Anterior cingulate cortex (tissue), 58 donors: ENCODE measurements at places on chromosomes 5 and 9.

DNA sequence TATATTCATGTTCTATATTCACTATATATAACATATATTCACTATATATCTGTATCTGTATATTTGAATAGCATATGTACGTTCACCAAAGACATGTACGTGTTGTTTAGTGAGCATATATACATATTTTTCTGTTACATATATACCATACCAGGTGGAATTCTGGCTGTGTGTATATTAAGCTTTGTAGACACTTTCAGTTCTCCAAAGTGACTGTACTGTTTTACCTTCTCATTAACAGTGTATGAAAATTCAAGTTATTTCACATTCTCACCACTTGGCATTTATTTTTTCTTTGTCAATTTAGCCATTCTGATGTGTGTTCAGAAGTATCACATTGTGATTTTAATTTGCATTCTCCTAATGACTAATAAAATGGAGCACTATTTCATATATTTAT is 52.2 kb downstream of the DROSHA start:
- DNase-seq = no peak

- no peak for DNase-seq
Observed at GRCh38 chr9:113660196-113660595, 196.7 kb downstream of the RGS3 start.

DNA sequence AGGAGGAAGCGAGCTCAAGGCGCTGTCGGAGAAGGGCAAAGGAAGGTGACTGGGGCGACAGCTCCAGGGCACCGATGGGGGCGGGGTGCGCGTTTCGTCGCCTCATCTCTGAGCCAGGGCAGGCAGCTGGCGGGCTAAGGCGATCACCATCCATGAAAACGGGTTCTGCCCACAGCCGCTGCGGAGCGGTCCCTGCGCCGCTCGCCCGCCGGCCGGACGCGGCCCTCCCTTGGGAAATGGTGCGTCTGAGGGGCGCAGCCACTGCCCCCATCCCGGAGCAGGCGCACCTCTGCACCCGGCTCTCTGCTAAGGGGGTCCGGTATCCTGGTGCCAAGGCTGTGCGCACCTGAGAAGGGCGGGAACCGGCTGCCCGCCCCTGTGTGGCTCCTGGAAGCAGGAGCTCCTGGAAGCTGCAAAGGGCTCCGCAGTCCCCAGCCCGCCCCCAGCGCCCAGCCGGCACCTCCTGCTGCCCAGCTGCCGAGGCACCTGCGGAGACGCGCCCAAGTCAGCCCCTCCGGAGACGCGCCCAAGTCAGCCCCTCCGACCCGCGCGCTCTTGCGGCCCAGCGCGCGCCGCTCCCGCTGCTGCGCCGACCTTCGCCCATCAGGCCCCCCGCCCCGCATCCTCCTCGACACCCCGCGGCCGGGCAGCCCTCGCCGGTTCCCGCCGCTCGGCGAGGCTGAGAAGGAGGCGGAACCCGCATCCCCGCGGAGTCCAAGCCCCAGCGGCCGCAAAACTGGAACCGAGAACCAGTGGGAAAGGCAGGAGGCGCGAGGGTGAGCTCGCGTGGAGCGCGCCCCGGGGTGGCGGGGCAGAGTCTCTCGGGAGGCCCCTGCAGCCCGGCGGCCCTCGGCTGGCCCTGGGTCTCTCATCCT is 757 bp downstream of the ANKRD34B start:
- no peak for DNase-seq

- no peak for DNase-seq
Observed at GRCh38 chr9:4344946-4345345, 45.1 kb upstream of the GLIS3 start.

DNA sequence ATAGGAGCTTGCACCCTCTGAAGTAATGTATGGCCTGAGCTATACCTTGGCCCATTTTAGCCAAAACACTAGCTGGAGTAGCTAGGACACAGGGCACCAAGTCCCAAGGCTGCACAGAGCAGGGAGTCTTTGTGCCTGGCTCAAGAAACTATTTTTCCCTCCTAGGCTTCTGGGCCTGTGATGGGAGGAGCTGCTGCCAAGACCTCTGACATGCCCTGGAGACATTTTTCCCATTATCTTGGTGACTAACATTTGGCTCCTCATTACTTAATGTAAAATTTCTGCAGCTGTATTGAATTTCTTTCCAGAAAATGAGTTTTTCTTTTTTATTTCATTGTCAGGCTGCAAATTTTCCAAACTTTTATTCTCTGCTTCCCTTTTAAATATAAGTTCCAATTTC is 1099.2 kb downstream of the CDH18 start:
- no peak for DNase-seq

DNA sequence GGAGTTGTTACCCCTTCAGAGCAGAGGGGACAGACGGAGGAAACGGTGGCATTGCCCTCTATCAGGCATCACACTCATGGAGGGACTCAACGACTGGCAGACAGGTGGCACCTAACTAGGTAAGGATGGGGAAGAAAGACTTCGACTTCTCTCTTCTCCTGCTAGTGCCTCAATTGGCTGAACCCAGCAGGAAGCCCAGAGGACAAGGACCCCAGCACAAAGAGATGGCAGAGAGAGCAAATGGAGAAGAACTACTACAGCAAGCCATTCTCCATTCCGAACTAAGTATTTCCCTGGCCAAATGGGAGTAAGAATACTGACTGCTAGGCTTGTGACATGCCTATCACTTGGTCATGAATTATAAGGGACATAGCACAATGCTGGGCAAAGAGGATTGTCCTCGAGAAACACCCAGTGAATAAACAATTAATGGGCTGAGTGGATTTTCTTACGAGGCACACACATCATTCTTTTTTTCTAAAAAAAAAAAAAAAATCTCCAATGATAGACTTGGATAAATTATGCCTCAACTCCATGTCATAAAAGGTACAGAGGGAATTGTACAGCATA is 35.3 kb upstream of the CPEB4 start:
- no peak for DNase-seq

DNA sequence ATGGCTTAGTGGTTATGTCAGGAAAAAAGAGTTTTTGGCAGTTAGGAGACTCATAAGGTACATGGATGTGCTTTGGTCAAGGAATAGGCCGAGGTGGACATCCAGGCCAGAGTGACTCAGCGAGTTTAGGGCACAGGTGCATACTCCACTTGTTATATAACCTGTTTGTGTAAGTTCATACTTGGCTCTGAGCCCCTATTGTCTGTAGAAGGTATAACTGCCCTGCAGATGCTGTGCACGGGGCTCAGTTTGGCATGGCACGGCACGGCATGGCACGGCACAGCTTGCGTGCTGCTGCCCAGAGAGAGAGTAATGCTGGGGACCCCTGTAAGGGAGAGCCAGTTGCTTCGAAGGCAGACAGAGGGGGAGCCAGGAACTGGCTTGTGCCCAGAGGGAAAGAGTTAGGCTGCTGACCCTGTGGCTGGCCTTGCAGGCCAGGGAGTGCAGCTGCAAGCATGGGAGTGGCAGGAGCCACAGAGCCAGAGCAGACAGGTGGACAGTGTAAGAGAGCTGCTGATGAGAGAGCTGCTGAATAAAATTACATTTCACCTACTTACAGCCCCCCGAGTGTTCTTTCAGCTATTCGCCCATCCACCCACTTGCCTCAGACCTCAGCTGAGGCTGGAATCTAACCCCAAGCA is 32.2 kb downstream of the GCNT4 start:
- no peak for DNase-seq
